H4 (cell line): ENCODE measurements at places on chromosomes 3 and 15. TPM values are rescaled to one million over a fixed set of nuclear protein-coding genes. Genes with fewer than 3 reads are reported as not detected.

GRCh38 chr3:45267097-45267496 is 41.0 kb upstream of the TMEM158 start:
- DNase-seq: no peak

DNA sequence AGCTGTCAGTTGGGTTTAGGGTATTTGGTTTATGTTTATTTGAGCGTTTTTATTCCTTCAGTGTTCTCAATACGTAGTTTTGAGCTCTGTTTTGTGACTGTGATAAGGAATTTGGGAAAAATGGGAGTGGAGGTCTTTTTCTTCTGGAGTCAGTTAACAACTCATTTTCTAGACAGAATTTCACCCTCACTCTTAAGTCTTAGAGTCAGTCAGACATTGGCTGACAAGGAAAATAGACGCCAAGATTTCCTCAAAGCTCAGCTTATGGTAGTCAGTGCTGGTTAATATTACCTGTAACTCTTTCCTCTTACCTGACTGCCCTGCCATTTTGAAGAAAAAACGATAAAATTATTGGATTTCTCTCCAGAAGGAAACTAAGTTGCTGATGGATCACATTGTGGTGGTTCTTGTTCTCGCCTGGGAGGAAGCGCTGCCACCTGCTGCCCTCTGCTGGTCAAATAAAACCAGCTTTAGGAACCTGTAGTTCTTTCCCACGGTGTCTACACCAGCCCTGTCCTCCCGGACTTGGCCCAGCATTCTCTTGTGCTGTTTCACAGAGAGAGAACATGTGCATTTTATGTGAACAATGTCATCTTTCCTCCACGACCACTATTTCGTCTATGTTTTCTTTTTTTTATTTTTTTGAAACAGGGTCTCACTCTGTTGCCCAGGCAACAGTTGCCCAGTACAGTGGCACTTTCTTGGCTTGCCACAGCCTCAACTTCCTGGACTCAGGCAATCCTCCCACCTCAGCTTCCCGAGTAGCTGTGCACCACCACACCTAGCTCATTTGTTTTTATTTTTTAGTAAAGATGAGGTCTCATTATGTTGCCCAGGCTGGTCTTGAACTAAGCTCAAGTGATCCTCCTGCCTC is 41.4 kb upstream of the UMPS start:
- DNase-seq: peak; percentile 76

- no peak for DNase-seq
These were observed 45.0 kb downstream of the TIGIT start for GRCh38 chr3:114338651-114339357.

GRCh38 chr15:75695634-75696310 is 16.9 kb downstream of the CSPG4 start:
- DNase-seq: no peak

GRCh38 chr3:194189243-194189791 is 53.4 kb downstream of the HES1 start:
- no peak for DNase-seq

DNA sequence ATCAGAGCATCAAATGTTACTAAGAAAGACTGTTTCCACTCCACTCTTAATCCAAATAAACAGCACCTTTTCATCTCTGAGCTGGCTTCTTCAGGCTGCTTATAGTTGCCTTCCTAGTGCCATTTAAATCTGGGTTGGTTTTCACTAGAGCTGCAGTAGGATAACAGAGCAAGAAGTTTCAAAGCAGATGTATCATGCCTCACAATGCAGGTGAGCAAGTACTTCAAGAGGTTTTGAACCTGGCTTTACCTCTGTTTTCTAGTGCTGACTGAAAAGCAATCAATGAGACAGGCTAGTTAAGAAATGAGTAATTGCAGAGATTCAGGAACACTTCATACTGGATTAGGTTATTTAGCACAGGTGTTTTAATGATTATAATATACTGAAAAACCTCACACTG is 147.7 kb upstream of the SATB1 start:
- DNase-seq: no peak

DNA sequence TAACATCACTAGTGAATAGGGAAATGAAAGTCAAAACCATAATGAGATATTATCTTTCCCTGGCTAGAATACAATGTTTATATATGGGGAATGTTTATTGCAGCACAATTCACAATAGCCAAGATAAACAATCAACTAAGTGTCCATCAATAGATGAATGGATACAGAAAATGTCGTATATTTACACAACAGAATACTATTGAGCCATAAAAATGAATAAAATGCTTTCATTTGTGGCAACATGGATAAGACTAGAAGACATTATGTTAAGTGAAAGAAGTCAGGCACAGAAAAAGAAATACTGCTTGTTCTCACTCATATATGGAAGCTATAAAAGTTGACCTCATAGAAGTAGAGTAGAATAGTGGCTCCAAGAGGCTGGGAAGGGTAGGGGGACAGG is 65.2 kb downstream of the SLC9C1 start:
- no peak for DNase-seq

DNA sequence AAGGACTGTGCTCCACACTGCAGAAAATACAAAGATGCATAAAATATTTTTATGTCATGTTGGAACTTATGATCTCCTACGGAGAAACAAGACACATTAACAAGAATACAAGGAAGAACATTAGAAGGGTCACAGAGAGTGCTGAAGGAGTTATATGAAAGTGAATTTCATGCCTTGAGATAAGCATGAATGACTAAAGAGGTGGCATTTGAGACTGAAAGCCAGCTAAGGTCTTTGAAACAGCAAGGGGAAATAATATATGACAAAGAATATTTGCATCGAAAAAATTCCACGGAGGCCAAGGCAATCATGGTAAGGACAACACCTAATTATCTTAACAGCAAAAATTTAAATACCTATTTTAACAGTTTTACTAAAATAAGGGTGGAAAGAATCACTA is 12.5 kb downstream of the GSK3B start:
- no peak for DNase-seq

DNA sequence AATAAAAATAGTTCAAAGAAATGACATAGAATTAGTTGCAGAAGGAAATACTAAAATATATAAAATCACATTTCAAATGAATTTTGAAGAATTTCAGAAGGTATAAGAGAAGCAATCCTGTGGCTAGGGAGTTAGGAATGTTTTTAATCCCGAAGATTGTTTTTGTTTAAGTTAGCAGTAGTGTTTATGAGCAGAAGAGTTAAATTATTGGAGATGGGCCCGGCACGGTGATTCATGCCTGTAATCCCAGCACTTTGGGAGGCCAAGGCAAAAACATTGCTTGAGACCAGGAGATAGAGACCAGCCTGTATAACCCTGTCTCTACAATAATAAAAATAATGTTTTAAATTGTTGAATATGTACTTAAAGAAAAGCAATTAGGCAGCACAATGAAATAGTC is 432.5 kb downstream of the MFSD1 start:
- DNase-seq: peak; percentile 47

DNA sequence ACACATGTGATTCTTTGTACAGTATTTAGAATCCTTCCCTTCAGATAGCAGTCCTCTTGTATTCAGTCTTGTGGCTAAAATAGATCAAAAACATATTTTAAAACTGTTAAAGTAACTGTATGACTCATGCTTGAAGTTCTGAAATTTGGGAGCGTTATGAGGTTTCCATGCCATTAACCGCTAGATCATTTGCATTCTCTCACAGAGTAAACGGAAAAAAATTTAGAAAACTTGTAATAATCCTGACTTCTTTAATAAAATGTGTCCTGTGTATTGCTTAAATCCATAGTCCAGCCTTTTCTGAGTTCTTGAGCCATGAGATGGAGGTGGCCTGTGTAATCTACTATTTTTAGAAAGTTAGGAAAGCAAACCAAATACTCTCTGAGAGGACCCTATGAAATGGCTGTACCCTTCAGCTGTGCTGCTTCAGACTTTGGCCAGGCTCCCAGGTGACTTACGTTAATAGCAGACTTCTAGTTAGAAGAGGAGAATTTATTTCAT is 33.8 kb downstream of the MBNL1 start:
- DNase-seq: peak; percentile 31

- DNase-seq: no peak
These were observed 6.8 kb downstream of the RAB6B start for GRCh38 chr3:133888726-133889340.

- DNase-seq: no peak
These were observed 67.2 kb downstream of the UMPS start for GRCh38 chr3:124797426-124797945.

DNA sequence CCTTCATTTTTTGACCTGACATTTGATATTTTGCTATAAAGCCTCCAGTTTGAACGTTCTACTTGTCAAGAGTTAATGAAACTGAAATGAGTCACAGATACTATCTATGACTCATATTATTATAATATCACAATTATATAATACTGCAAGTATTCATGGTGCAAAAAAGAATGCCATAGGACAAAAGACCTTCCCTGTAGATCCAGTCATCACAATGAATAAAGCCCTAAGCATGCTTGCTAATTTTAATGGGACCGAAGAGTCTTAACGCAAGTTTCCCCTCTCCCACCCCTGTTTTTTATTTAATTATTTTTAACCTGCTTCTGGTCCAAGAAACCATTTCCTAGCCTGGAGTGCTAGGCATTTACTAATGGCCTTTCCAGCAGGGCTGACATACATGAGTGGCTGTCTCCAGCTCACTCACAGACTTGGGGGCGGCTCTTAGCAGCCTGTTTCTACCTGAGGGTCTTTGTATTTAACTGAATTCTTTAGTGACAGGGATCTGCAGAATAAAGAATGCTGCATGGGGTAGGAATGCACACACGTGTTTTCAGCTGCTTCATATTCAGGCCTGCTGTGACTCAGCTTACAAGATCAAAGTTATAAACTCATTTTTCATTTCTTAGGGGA is 61.2 kb downstream of the THBS1 start:
- no peak for DNase-seq

- DNase-seq: peak; percentile 23
These were observed 79.4 kb upstream of the CNTN3 start for GRCh38 chr3:74693696-74694393.

- DNase-seq: no peak
These were observed 64.4 kb downstream of the CRYBG3 start for GRCh38 chr3:97885931-97886824.

DNA sequence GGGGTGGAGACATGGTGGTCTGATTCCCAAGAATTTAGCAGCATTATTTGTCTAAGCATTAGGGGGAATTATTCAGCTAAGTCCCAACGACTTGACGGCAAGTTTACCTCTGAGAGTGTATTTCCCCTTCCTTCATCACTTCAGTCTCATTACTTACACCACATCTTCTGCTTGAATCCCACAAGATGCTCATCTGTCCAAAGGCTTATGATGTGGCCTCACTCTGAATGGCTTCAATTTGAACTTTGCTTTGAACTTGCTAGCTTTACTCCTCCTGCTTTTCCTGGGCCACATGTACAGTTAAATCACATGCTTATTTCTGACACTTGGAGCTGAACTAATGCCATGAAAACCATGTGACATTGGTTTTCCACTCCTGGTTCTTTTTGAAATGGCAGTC is 231.3 kb upstream of the SATB1 start:
- DNase-seq: no peak

GRCh38 chr15:86229306-86229705 is 149.6 kb downstream of the AGBL1 start:
- DNase-seq: no peak

GRCh38 chr3:57006949-57007419 is 53.5 kb upstream of the SPATA12 start:
- DNase-seq: no peak

DNA sequence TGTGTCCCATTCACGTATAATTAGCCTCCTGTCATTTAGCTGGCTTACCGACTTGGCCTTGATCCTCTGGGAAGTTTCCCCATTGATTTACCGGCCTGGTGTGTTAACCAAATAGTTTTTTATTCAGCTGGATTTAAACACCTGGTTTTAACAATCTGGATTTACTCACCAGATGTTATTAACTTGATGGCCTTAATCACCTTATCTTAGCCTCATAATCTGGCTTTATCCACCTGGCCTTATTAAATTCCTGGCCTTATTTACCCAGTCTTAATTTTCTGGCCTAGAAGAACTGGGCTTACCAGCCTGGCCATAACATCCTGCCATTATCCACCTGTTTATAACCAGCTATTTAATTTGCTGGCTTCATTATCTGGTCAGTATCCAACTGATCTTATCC is 89.9 kb downstream of the IL12A start:
- DNase-seq: no peak

DNA sequence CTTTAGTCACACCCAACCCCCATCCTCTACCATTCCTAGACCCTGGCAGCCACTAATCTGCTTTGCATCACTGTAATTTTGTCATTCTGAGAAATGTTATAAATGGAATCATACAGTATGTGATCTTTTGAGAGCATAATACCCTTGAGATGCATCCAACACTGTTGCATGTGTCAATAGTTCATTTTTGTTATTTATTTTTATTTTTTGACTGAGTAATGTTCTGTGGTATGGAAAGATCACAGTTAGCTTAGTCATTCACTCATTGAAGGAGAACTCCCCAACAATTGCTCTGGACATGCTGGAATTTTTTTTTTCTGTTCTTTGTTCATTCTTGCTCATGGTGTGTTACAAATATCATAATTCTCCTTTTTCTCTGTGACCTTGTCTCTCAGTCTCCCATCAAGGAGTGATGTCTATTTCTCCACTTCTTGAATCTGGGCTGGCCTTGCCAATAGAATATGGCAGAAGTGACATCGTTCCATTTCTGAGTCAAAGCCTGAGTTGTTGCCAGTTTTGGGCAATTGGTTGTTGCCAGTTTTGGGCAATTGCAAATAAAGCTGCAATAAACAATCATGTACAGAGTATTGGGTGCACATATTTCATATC is 6.8 kb upstream of the ADPGK start:
- no peak for DNase-seq

FOXB1 gene
- not detected in 2 replicates for total RNA-seq

TF gene
- not detected in 2 replicates for total RNA-seq

TPM1 gene
- total RNA-seq: 375 and 436 TPM in 2 replicates

FGD5 gene
- total RNA-seq: 0.17 TPM in 1 of 2 replicates, not detected in the other

RTP4 gene
- total RNA-seq: 16.6 and 18.7 TPM in 2 replicates

ESYT3 gene
- total RNA-seq: 0.02 and 0.17 TPM in 2 replicates

ZBED2 gene
- total RNA-seq: not detected in 2 replicates

PIGZ gene
- total RNA-seq: 0.89 and 1.7 TPM in 2 replicates

GOLGA6L9 gene
- total RNA-seq: 0.37 and 0.75 TPM in 2 replicates

CKMT1A gene
- total RNA-seq: 0.10 and 1.1 TPM in 2 replicates
